Stimulated activated CD8-positive, alpha-beta memory T cell treated with anti-CD3 and anti-CD28 coated beads, Interleukin-12 subunit alpha, Interleukin-12 subunit beta, amount 100 ng/mL, for 4 hours (primary cell): ENCODE measurements at places on chromosomes 7 and 10.

DNA sequence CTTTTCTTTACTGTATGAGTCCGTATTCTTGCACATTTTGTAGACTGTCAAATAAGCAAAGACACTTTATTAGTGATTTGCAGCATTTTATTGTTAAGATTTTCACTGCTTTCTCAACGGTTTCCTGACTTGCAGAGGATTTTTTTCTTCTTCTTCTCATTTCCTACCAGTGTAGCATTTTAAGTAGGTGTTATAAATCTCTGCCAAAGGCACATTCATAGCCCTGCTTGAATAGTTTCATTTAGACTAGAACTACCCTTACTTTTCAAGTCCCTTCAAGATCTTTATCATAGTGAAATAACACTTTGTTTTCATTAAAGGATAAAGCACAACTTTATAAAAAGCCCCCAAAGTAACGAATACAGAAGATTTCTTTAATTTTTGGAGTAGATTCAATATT lies 271.4 kb downstream of the TSPAN12 start:
- DNase-seq, result no peak

GRCh38 chr10:102242118-102242485 lies 790 bp upstream of the PITX3 start:
- no peak for DNase-seq

- no peak for DNase-seq
Observed at GRCh38 chr7:80453699-80454340, 58.0 kb downstream of the GNAT3 start.

DNA sequence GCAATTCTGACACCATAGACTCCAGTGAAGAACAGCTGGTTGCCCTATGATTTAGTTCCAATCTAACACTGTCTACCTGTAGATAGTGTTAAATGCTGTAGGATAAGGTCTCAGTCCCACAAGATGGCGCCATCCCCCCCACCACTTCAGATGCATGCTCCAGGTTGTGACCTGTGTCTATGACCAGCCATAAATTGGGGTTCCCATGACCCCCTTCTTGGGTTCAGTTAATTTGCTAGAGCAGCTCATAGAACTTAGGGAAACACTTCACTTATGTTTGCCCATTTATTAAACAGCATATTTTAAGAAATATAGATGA lies 13.1 kb downstream of the CCSER2 start:
- DNase-seq, result no peak

- no peak for DNase-seq
Observed at GRCh38 chr10:121406823-121407545, 191.3 kb downstream of the FGFR2 start.

DNA sequence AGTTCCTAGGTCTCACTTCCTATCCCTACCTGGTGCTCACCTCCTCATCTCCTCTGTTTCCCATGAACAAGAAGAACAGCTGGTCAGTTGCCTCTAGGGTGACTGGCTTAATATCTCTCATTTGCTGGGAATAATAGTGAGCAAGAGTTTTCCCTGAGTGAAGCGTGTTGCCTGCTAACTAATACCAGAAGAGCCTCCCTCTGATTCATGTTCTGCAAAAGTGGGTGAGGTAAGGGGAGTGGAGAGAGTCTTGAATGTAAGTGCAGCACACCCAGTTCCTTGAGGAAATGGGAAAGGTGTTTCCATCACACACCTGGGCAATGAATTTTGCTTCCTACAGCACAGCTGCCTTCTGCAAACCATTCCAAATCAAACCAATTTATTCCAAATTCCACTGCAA lies 29.6 kb downstream of the FZD1 start:
- DNase-seq, result no peak

GRCh38 chr10:96540240-96540639 lies 26.5 kb upstream of the TLL2 start:
- no peak for DNase-seq

DNA sequence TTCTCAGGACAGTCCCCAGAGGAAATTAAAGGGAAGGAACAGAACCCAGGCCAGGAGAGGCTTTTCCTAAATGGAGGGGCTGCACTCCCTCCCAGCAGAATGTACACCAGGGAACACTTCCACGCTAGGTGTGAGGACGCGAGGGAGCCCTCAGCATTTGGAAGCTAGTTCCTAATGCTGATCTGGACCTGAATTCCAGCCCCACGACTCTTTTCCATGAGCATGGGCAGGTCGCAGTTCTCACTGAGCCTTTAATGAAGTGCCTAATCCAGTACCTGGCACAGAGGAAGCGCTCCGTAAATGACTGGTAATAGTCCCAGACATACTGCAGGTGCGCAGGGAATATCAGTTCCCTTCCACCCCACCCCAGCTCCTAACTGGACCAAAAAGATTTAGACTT lies 1.1 kb downstream of the ALOX5 start:
- DNase-seq, result no peak

DNA sequence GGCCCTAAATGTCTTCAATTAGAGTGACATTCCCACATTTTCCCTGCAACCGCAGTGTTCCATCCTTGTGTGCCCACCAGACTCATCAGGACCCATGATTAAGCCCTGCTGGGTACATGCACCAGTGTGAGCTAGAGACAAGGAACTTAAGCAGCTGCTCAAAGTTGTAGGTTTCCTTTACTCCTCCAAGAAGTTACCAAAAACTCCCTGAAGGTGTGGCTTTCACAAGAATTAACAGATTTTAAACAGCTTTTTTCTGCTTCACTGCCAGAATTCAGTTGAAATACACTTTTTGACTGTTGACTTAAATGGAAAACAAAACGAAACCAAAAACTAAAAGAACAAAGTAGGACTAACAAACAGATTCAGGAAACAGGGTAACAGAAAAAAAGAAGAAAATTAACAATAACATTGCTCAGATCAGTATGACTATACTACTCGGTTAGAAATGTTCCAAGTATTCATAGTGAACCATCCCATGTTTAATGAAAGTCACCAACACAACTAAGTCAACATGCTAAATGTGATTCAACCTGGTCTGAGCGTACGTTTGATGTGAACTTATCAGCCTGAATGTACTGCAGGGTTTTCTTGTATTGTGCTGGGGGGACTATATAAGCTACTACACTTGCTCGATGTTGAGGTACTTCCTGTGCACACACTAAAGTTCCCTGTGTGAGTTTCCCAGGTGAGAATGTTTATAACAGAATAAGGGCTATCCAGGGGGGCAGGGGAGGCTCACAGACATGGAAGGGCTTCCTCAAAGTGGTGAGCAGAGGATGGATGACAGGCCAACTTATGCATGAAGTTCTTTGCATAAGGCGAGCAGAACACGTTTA lies 22.2 kb downstream of the SLC37A3 start:
- no peak for DNase-seq

- no peak for DNase-seq
Observed at GRCh38 chr7:141378405-141378804, 172.8 kb upstream of the AGK start.

DNA sequence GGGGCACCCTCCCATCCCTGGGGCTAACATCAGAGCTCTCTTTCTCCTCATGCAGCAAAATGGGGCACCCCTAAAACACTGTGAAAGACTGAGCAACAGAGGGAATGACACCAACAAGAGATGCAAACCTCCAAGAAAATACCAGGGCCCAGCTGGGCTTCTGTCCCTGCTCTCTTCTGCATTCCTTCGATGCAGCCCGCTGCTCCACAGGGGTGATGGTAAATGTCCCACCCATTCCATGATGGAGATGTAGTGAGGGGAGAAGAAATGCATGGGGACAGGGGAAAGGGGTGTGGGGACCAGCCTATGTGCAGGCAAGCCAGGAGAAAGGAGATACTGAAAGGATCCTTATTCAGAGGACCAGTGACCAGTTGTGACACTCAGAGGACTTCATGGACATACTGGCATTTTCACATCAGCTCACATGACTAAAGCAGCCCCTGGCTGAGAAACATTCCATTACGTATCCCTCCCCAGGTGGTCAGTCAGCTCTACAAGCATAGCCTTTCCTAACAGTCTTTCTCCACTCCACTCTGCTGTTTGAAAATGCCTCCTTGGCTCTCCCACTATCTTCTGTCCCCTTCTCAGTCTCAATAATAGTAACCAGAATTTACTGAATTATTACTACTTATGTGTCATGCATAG lies 13.3 kb downstream of the SORBS1 start:
- DNase-seq, result no peak

GRCh38 chr10:110695539-110695886 lies 51.4 kb downstream of the RBM20 start:
- no peak for DNase-seq

DNA sequence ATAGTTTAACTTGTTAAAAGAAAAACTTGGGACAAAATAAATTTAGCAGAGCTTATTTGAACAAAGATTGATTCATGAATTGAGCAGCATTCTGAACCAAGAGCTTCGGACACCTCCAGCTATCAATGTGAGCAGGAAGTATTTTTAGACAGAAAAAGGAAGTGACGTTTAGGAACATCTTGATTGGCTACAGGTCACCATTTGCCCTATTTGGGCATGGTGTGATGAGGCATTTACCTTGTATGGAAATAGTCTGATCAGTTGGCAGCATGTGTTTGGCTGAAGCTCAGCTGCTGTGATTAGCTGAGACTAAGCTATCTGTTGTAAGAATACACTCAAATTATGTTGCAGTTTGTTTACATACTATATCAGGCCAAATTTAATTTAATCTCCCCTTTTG lies 185.1 kb downstream of the ATRNL1 start:
- no peak for DNase-seq

GRCh38 chr7:18624459-18624858 lies 128.9 kb downstream of the HDAC9 start:
- DNase-seq, result no peak

GRCh38 chr7:5387711-5388245 lies 35.9 kb downstream of the TNRC18 start:
- DNase-seq, result no peak

GRCh38 chr10:102674566-102674965 lies 30.3 kb downstream of the TRIM8 start:
- no peak for DNase-seq

GRCh38 chr7:738723-739454 lies 11.8 kb upstream of the PRKAR1B start:
- DNase-seq, result no peak

- DNase-seq, result no peak
Observed at GRCh38 chr7:87810130-87810529, 66.0 kb downstream of the SLC25A40 start.

GRCh38 chr10:132828681-132829080 lies 42.7 kb upstream of the NKX6-2 start:
- no peak for DNase-seq

- no peak for DNase-seq
Observed at GRCh38 chr7:113464096-113464855, 345.9 kb upstream of the SMIM30 start.

DNA sequence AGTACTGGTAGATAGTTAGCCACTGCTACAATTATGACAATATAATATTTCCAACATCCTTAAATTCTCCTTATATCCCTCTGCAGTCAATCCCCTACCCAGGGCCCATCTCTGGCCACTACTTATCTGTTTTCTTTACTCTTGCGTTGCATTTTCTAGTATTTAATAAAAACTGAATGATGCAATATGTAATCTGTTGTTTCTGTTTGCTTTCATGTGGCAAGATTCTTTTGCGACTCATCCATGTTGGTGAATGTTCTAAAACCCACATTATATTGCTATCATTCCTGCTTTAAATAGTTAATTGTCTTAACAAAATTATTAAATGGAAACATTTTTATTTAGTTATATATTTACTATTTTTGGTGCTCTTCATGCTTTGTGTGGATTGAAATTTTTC lies 338.5 kb downstream of the MDFIC start:
- no peak for DNase-seq

DNA sequence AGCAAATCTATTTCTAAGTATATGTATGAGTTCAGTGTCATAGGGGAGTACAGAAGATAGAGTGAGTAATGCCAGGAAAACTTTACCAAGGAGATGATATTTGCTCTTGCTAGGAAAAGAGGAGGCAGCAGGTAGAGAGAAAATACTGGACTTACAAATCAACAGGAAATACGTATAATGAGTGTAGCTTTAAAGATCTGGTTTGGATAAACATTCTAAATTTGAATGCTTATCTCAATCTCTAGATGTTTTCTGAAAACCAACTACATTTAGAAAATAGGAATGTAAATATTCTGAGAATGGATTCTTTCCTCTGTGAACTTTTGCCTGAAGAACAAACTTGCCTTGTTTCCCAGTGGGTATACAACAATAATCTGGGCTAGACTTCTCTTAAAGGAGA lies 46.9 kb upstream of the GNAI1 start:
- no peak for DNase-seq

- DNase-seq, result no peak
Observed at GRCh38 chr7:136957391-136957790, 88.9 kb downstream of the CHRM2 start.

- no peak for DNase-seq
Observed at GRCh38 chr7:115368998-115369397, 447.1 kb downstream of the MDFIC start.

GRCh38 chr7:78562191-78562590 lies 763.6 kb downstream of the PHTF2 start:
- DNase-seq, result no peak

DNA sequence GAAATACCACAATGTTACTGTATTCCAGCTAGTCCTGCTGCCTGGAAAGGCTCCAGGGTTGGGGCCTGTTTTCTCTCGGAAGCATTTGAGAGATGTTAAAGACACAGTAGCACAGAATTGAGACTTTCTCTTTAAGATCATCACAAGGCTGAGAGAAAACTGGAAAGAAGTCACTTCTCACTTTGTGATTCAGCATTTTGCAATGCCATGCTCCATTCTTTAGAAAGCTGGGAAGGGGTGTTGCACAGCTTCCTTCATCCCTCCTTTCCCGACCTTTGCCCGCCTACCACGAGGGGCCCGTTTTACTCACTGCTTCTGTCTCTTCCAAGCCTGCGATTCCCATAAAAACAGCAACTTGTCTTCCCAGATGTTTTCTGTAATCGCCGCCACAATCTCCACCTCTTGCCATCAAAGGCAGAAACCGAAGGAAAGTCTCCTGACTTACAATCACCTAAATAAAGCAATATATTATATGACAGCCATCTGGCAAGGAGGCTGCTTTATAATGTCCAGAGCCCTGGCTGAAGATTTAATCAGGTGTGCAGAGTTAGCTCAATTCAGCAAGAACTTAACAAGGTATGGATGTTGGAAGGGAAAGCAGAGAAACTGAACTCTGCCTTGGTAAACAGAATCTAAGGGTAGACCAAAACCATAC lies 18.9 kb downstream of the NOD1 start:
- no peak for DNase-seq

GRCh38 chr7:64997927-64998391 lies 7.1 kb upstream of the ZNF117 start:
- DNase-seq, result no peak

DNA sequence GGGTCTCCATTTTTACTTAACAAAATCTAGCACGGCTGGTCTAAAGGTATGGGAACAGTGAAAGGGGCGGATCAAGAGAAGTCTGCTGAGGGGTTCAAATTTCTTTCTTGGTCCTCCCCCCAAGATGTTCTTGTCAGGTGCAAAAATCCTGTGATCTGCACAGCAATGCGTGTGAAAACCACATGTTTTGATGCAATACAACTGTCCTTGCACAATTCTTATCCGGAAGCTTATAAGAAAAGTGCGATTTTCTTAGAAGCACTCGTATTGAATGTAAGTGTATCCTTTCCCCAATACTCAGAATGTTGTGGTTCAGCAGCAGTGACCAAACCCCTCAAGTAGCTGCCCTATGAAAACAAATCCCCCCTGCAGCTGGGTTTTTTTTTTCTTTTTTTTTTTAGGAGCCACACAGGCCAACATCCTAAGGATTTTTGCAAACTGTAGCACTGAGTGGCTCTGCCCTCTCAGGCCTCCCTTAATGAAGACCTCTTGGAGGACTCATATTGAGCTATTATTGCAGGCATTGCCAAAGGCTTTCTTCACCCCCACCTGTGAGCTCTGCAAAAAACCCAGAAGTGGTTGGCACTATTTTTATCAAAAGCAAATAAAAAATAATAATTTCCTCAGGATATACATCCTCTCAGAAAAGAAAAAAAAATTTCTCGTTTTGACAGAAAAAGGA lies 151.9 kb upstream of the ITGB1 start:
- no peak for DNase-seq
